ENCODE measurements at places on chromosomes 2 and 18.

DNA sequence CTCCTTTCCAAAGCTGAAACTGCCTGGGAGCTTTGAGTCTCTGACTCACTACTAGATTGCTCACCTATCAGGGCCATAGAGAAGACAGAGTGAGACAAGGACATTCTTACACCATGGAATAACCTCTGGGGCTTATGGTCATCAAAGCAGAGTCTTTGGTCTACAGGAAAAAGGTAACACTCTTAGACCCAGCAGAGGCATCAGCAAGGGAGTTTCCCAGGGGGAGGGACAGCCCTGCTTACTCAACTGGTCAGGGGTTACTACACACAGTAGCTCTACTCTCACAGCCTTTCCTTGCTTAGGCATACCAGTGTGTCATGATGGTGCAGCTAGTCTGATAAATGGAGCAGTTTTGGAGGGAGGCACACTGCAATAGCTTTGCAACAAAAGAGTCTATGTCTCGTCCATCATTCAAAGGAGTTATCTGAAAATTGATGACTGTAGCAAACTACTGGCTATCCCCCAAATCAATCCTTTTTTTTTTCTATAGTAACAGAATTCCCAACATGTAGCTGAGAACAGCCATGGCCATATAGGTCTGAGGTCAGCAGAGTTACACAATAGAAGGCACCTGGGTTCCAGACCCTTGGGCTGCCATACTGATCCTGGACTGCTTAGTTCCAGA, 22.4 kb upstream of the CD28 start:
- peak; percentile 44 for DNase-seq

DNA sequence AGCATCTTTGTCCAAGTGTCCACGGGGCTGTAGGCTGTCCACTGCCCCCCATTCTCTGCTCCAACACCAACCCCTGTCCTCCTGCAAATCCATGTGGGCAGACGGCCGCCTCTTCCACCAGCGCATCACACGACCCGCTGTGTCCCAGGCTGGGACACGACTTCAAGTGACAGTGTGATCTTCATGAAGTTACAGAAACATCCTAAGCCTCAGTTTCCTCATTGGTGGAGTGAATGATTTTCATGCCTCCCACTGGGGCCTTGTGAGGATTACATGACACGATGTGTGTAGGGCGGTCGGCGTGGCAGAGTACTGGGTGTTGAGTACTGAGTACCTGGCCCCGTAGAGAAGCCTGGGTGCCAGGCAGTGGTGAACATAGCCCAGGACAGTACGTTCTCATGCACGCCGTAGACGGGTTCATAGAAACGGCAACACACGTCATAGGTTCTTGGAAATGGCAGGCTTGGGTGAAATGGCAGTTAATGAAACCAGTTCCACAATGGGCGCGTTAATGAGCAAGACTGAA, 9.3 kb upstream of the ALLC start:
- DNase-seq: no peak

DNA sequence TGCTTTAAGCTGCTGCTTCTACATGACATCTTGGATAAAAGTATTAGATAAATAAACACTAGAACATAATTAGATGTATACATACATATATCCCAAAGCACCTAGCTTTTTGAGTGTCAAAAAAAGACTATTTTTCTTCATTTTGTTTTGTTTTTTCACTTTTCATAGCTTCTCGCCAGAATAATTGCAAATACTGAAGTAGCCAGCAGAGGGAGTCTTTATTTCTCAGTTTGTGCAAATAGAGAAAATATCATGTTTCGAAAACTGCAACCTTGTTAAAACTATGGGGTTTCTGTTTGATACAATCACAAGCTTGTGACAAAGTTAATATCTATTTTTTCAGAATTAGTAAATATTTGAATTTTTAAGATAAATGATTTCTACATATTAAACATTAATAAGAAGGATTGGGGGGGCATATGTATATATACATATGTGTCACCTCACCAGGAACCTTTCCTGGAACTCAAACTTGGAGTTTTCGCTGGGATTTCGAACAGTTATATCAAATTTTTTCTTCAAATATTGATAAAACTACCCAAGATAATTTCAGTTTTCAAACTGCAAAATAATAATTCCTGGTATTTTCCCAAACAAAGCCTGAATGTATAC, 61.0 kb downstream of the GRB14 start:
- DNase-seq: no peak

DNA sequence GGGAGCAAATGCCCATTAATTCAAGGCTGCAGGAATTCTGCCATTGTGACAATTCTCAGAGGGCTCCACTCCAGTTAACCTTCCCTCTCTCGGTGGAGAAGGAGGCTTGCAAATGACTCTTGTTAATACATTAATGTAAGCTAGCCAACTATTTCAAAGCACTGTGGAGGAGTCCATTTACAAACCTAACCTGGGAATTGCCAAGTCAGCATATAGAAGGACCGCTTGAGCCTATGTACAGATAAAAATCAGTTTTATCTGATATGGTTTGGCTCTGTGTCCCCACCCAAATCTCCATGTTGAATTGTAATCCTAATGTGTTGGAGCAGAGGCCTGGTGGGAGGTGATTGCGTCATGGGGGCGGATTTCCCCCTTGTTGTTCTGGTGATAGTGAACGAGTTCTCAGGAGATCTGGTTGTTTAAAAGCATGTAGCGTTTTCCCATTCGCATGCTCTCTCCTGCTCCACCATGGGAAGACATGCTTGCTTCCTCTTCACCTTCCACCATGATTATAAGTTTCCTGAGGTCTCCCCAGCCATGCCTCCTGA, 366.7 kb downstream of the LRATD1 start:
- DNase-seq: no peak

DNA sequence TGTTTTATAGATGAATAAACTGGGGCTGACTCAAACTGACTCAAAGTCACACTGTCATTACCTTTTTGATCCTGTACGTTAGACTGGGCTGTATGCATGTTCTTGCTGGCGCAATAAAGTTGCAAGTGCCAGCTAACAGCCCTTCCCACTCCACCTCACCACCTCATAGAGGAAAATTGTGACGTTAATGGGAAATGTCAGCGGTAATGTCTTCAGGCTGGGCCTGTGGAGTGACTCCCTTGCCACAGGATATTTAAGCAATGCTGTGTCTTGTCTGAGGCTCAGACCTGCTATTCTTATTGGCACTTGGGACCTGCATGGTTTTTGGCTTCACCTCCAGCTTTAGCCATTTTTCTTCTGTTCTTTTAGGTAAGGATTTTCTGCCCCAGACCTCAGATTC, 25.2 kb upstream of the CASP10 start:
- DNase-seq: peak; percentile 55

- DNase-seq: no peak
Observed at GRCh38 chr2:29130295-29130694, 15.1 kb downstream of the CLIP4 start.

DNA sequence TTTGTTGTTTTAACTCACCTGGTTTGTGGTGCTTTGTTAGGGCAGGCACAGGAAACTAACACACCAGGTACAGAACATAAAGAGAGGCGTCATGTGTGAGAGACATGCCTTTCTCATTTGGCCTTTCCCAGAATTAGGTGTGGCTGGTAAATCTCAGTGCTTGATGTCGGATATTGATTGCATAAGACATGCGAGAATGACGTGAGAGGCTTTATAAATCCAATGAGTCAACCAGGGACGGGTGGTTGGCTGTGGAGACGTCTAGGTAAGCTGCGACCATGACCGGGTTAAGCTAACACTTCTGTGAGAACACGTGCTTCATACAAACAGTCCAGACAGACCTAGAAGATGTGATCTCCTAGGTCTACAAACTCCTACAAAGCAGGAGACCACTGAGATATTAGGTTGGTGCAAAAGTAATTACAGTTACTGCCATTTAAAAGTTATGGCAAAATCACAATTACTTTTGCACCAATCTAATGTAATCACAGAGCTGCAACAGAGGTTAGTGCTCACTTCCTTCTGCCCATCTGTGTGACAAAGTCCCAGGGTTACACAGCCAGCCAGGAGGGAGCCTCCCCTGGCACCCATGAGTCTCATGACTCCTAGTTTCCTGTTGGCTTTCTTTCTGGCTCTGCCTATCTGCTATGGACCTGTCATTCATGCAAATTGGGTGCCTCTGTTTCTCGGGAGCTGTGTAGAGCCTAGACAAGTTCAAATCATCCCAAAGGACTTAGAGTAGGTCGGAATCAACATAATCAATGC, 98.9 kb upstream of the ATP8B1 start:
- DNase-seq: no peak

DNA sequence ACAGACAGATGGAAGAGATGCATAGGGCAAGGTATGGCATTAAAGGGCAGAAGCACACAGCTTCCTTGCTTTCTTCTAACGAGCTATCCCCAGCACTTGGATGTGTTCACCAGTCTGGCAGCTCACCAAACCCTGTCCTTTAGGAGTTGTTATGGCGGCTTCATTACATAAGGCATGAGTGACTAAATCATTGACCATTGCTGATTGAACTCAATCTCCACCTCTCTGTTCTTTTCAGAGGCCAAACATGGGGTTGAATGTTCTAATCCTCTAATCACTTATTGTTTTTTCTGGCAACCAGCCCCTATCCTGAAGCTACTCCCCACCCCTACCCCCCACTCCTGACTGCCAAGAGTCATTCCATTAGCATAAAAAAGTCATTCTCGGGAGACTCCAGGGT, 301.8 kb downstream of the XIRP2 start:
- no peak for DNase-seq

DNA sequence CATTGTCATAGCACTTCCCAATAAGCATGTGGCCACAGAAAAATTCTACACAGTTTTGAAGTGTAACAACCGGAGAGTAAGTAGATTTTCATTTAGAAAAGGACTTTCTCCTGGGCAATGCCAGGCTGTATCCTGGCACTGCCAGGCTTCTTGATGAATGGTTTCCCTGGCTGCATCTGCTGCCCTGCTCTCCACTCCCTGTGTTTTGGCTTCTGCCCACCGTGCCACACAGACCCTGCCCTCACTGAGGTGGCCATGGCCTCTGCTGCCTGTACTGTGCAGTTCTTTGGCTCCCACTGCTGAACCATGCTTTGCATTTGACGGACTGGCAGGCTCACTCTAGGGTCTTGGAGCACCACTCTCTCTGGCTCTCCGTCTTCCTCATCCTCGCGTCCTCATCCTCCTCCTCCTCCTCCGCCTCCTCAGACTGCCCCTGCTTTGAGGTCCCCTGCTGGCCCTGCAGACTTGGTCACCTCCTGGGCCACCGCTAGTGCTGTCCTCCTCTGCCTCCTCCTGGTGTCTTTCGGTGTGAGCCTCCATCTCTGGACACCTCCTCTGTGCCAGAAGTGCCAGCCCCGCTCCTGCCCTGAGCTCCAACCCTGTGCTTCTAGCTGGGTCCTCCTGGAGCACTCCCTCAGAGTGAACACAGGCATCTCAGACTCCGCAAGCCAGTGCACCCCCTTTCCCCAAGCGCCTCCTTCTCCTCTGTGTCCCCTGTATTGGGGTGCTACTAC, 45.9 kb upstream of the CNGA3 start:
- DNase-seq: no peak

DNA sequence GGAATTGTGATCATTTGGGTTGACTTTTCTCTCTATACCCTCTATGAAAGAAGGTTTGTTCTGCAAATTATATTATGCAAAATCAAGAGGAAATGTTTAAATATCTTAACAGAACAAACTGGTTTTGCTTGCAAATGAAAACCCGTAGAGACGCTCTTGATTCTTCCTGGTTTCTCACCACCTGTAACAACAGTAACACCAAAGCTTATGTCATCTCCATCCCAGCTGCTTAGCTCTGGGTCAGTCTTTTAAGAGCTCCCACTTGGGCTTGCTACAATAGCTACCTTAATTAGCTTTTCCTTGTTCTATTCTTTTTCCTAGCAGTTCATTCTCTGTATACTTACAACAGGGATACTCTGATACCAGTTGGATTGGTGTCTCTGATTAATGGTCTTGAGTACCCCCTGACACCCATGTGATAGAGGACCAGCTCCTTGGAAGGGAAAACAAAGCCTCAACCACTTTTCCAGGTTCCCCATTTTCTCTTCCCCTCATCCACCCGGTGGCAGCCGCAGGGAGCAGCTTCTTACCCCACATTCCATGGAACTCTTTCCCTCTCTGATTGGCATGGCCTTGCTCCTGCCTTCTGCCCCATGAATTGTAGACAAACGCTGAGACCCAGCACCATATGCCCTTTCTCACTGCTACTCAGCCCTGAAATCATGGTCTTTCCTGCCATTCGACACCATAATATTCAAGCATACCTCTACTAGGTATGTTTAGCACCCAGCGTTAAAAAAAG, 27.7 kb downstream of the TMEM182 start:
- DNase-seq: no peak

DNA sequence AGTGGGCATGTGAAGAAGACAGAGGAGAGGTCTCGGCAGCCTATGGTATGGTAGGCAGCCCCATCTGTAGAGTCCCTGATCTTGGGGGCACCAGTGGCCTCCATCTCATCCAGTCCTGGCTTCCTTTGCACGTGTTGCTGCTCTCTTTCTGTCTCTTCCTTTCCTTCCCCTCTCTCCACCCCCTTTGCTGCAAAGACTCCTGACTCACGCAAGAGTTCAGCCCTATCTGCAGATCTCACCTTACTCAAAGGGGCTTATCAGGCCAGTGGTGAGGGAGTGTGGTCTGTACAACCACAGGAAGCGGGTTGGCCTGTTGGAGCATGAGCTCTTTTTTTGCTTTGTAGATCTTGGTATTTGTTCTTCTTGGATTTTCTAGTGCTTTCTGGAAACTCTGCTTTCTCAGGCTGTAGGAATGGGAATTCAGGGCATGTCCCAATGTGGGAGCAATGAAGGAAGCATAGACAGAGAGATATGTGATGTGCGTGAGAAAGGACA, 14.6 kb upstream of the NT5DC4 start:
- peak; percentile 44 for DNase-seq

GRCh38 chr2:237440819-237441281, 26.9 kb upstream of the COL6A3 start:
- DNase-seq: no peak

GRCh38 chr18:79631096-79631507, 48.5 kb upstream of the CTDP1 start:
- no peak for DNase-seq

DNA sequence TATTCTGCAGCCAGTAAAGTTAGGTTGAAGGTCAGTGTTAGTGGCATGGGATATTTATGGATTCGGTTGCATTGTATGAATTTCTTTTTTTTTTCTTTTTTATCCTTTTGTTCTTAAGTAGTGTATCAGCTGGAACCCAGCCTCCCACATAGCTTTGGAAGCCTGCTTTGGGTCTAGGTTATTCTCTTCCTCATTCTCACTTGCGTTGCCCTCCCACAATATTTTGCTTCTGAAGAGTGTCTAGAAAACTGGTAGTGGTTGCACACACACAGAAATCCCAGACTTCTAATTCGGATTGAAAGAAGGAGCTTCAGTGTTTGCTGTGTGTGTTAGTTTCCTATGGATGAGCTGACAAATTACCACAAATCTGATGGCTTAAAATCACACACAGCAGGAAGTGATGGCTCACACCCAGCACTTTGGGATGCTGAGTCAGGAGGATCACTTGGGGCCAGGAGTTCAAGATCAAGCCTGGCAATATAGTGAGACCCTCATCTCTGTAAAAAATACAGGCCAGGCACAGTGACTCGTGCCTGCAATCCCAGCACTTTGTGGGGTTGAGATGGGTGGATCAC, 104.8 kb downstream of the ARL4C start:
- no peak for DNase-seq

GRCh38 chr2:158088093-158088492, 13.6 kb upstream of the UPP2 start:
- no peak for DNase-seq

All from CD4-positive, alpha-beta T cell treated with Interleukin-15 for 1 hour (primary cell).